DMS153 (cell line): ENCODE measurements at places on chromosomes 12 and 14.

- DNase-seq: no peak
Observed at GRCh38 chr12:51779876-51780275, 68.6 kb downstream of the FIGNL2 start.

GRCh38 chr12:9869307-9870161 is at the start of gene CLEC2B:
Gene CLEC2B, minus strand, starts transcription at chr12:9869354.
- DNase-seq: no peak

- no peak for DNase-seq
Observed at GRCh38 chr12:49091836-49092085, 2.8 kb downstream of the DHH start.

DNA sequence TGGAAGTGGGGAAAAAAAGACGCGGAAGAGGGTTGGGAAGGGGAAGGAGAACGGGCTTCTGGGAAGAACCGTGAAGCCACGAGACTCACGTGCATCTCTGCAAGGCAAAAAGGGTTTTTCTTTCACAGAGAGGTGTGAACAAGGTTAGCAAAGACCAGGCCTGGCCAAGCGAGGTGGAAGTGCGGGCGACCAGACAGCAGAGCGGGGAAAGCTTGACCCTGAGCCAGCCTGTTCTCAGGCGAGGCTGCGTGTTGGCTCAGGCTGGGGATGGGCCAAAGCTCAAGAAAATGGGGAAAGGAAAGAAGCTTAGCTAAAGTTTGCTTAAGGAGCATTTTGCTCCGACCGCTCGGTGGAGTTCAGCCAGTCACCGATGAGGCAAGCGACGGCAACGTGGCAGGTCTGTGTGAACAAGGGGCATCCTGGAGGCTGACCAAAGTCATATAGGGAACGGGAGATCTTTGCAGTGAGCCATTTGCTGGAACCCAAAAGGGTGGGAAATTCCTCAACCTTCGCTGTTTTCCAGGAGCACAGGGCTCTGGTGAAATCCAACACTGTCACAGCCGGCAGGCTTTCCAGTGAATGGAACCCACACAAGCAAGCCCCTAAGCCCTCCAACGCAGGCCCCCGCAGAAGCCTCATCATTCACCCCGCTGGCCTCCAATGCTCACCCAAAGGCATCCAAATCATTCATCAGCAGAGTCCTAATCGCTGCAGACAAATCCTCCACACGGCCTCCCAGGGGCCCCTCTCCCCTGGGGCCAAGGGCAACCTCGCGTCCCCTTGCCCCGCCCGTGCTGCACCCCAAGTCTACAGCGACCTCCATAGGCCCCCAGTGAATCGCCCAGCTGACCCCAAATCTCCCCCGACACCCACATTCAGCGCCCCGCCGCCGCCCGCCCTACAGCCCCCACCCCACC is 754 bp downstream of the ZNF605 start:
- no peak for DNase-seq

DNA sequence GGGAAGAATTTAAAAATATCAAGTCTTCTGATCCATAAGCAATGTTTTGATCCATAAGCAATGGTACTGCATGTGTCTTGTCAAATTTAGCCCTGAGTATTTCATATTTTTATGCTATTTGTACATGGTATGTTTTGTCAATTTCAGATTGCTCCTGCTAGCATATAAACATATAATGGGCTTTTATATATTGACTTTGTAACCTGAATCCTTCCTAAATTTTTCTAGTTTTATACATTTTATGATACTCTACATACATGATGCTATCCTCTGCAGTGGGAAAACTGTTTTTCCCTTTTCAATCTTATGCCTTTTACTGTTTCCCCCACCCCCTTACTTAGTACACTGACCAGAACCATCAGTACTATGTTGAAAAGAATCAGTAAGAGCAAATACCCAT is 75.1 kb downstream of the R3HDM2 start:
- DNase-seq: no peak

DNA sequence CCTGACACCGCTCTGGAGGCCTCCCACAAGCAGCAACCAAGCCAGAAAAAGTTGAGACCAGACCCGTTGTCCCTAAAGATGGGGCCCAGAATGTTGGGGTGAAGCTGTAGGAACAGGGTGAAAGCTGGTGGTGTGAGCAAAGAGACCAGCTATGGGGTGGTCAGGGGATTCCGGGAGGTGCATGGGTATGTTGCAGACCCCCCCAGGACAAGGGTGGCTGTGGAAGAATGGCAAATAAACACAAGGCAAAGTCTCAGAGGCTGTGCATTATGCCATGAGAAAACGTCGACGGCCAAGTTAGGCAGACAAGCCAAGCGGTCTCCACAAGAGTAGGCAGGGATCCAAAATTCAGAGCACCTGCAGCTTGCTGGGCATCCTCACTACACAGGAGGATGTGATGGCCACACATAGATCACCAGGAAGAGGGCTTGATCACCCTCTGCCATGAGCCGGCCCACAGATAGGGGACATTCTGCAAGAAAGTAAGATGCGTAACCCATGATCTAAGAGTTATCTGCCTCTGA is 58.8 kb upstream of the KCNA1 start:
- DNase-seq: no peak

DNA sequence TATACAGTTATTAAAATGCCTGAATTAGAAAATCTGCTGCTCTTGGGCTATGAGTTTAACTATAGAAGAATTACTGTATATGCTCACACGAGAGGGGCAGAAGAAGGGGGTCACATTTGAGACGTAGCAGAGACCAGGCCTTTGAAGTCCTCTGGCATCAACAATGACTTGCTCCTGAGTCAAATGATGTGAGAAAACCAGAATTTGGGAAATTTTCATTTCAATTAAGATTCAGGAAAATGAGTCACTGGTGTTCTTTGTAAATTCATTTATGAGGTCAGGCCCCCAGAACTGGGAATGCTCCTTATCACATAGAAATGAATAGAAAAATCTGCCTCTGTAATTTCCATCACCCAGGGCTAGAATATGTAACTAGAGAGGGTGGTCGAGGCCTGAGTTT is 92.9 kb downstream of the APAF1 start:
- no peak for DNase-seq

DNA sequence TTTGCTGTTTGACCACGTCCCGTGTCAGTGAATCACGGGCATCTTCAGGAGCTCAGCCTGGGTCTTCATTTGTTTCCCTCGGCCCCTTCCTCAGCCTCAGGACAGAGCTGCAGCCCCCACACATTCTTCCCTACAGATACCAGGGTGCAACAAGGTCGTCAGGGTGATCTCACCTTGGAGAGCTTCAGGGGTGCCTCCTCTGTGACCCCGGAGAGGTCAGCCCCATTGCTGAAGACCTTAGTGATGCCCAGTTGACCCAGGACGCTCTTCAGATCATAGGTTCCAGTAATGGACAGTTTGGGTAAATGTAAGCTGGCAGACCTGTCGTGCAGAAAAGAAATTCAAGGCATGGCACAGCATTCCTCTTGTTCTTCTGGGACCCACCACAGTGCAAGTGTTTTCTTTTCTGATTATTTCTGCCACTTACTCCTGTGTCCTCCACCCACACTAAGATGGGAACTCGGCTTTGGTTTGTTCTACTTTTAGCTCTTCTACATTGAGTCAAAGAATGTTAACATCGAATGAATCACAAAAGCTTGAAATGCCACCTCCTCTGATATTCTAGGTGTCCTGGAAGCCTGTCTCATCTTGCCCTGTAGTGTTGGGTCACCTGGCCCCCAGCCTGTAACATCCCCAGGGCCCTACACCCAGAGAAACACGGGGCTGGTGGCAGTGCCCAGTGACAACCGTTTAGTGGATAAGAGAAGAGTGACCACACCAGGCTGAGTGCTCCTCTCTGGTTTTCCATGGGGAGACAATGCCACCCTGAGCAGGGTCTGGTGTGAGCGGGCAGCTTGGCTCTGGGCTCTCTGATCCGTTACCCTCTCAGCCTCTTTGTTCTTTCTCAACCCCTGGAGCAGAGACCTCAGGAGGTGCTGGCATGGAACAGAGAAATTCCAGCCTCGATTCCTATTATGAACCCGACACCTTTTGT is 8.8 kb downstream of the SERPINA1 start:
- no peak for DNase-seq

- DNase-seq: no peak
Observed at GRCh38 chr12:5328669-5329517, 103.0 kb upstream of the NTF3 start.

- no peak for DNase-seq
Observed at GRCh38 chr12:15208140-15208539, 13.1 kb downstream of the RERG start.

DNA sequence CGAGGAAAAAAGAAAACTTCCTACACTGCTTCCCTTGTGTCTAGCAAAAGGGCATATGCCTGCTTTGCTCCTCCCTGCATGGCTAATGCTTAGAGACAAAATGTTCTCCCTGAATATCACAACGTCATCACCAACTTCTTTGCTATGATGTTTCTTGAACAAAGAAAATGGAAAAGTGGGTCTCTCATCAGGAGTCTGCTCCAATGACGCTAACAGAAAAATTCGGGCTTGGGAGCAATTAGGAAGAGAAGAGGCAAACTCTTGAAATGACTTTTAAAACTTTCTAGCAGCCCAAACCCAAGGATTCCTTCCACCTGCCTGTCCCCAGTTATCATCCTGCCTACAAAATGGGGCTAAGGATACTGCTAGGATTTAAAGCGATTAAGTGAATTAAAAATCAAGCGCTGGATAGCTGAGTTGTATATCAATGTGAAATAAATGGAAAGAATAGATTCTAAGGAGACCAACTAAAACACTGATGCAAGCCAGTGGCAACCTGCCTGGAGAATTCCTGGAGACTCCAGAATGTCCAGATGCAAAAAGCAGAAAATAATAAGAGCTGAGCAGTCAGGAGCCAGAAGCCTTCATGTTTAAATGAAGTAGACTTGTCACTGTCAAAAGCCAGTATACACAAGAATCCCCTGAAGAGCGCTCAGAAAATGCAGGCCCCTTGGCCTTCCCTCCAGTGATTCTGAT is 183.8 kb downstream of the DPF3 start:
- DNase-seq: no peak

DNA sequence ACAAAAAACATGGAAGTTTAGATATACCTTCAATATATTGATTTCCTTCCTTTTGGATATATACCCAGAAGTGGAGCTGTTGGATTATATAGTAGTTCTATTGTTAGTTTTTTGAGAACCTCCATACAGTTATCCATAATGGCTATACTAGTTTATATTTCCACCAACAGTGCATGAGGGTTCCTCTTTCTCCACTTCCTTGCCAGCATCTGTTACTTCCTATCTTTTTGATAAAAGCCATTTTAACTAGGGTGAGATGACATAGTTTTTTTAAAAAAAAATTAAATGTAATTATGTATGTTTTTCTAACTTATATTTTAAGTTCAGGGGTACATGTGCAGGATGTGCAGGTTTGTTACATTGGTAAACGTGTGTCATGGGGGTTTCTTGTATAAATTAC is 10.0 kb upstream of the SLC38A4 start:
- no peak for DNase-seq

DNA sequence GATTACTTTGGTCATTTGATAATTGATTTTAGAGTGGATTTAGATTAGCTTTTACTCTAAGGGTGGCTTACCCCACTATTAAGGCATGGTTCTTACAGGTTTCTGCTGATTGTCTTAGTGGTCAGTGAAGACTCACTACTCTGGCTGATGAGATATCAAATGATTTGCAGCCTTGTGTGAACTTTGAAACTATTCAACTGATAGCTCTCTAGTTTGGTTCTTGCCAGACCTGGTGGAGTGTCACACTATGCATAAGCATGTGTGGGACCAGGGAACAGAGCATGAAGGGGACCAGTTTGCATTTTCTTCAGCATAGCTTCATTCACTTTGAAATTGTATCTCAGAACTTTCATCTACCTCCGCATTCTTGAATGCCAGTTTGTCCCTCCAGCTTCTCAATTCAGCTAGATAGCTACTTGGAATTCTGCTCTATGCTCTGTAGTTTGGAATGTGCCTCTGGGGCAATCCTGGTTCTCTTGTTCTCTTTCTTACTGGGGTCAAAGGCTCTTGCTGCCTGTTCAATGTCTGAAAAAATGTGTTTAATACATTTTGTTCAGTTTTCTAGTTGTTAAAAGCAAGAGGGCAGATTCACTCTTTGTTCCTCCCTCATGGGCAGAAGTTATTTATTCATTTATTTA is 12.7 kb downstream of the SCYL2 start:
- DNase-seq: no peak

GRCh38 chr12:109027767-109028166 is 6.9 kb upstream of the SVOP start:
- DNase-seq: no peak

- no peak for DNase-seq
Observed at GRCh38 chr12:76836633-76837032, 42.2 kb downstream of the CSRP2 start.

DNA sequence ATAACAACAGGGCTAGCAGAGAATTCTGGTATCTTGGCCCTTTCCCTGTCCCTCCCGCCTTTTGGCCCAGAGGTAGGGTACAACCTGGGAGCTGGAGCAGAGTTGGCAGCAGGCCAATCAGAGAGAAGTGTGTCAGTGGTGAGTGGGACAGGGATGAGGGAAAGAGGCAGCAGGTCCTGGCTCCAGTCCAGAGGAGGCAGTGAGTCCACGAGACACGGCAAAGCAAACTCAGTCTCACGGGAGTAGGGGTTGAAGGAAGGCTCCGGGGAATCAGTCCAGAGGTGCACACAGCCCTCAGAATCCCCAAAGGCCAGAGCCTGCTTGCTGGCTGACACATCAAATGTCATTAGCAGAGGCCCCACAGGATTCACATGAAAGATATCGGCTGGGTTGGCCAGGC is 7.3 kb downstream of the PAN2 start:
- no peak for DNase-seq

DNA sequence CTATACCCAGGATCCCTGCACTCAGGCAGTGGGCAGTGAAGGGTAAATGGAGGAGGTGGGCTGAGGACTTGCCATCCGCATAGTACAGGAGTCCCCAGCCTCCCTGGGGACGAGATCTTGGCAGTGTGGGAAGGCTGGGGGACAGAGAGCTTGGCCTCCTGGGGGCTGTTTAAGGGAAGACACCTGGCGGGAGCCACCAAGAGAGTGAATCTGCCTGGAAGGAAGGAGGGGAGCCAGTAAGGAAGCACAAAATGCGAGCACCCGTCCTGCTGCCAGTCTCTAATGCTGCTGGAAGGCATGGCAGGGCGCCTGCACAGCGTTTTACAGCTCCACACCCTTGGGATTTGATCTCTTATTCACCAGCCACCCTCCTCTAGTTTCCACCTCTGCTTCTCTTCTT is 7.4 kb upstream of the KRT2 start:
- DNase-seq: no peak

GRCh38 chr14:33985242-33985641 is 34.4 kb upstream of the EGLN3 start:
- DNase-seq: no peak
